LNCaP clone FGC (cell line): ENCODE measurements at places on chromosomes 2 and 18.

DNA sequence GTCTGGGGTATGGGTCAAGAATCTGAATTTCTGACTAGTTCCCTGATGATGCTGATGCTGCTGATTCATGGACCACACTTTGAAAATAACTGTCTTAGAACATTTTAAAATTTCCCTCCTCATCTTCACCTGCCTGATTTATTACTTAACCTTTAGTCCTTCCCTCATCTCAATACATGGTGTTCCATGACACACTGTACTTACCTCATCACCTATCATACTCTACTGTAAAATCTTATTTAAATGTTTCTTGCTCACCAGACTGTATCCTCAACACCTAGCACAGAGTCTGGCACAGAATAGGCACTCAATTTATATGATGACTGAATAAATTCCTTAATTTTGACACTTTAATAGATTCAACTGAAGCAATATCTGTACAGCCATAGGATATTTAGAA is 95.7 kb downstream of the FAM161A start:
- no peak for DNase-seq

DNA sequence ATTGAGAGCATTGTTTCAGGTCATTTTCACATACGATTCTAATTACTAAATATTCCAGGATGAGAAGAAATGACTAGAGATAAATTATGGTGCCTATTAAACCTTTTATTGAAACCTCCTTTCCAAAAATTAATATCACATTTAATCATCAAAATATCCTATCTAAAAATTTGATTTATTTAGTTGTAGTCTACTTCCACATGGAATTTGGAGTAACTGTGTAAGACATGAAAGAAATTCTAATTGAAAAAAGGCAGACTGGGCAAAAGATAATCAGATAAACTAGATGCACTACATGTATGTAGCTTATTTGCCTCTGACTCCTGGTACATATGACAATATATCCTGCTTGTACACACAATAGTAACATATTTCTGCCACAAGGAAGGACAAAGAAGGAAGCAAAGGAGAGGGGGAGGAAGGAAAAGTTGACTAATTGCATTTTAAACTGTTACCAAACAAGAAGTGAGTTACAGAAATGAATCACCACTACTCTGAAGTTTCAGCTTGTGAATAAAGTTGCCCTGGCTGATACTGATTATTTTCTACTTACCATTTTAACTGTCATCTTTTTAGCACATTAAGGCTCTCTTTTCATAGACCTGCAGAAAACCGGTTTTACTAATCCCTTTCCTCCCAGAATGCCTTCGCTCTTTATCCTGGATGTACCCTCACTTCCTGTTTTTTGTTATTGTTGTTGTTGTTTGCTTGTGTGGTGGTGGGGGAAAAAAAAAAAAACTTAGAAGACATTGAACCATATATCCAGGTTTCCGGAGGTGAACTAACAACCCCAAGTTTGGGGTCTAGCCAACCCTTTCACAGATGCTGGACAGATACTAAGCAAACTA is 28.4 kb downstream of the NRXN1 start:
- no peak for DNase-seq

DNA sequence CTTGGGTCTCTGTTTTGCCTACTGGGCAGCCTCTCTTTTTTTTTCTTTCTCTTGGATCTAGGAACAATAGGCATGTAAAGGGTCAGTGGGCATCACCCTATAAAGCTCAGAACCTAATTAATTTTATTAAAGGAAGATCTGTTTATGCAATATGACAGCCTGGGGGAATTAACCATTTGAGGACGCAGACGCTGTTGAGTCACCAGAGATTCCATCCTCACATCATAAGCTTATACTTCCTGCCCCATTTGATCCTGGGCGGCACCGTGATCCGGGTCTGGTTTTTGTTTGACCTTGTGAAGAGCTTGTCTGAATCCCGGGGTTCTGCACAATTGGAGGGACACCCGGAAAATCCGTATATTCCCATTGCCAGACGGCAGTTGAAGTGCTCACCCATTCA is 16.8 kb upstream of the BCL11A start:
- no peak for DNase-seq

DNA sequence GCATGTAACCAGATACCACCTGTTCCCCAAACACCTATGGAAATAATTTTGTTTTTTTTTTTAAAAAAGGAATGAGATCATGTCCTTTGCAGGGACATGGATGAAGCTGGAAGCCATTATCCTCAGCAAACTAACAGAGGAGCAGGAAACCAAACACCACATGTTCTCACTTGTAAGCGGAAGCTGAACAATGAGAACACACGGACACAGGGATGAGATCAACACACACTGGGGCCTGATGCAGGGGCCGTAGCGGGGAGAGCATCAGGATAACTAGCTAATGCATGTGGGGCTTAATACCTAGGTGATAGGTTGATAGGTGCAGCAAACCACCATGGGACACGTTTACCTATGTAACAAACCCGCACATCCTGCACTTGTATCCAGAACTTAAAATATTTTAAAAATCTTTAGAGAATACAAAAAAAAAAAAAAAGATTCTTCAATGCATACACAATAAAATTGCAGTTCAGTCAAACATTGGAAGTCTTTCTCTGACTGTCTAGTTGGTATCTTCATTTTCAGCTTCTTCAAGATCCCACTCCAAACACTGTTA is 11.6 kb upstream of the CASP10 start:
- DNase-seq = no peak

DNA sequence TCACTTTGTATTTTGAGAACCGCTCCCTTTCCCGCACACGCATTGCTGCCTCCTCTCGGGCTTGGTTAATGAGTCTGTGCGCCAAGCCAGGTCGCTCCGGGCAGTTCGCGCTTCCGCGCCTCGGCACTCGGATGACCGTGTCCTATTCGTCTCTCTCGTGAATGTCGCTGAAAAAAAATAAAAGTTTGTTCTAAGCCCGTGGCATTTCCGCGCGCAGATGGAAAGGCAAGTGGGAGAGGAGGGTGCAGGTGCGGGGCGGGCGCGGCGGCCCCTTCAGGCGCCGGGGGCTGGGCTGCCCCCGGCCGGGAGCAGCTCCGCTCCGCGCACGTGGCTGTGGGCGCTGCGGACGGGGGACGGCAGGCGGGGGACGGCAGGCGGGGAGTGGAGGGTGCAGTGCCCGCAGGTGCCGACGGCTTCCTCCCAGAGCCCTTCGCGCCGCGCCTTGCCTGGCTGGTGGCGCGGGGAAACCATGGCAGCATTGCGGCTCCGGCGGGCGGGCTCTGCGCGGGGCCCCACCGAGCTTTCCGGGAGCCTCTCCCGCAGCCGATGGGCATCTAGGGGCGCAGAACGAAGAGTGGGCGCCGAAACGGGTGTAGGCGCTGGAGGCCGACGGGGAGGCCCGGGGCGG is 159.6 kb upstream of the SIX2 start:
- no peak for DNase-seq

- no peak for DNase-seq
Measured at GRCh38 chr2:167186465-167186864, 298.2 kb downstream of the XIRP2 start.

- no peak for DNase-seq
Measured at GRCh38 chr2:212357606-212358005, 181.0 kb downstream of the ERBB4 start.

DNA sequence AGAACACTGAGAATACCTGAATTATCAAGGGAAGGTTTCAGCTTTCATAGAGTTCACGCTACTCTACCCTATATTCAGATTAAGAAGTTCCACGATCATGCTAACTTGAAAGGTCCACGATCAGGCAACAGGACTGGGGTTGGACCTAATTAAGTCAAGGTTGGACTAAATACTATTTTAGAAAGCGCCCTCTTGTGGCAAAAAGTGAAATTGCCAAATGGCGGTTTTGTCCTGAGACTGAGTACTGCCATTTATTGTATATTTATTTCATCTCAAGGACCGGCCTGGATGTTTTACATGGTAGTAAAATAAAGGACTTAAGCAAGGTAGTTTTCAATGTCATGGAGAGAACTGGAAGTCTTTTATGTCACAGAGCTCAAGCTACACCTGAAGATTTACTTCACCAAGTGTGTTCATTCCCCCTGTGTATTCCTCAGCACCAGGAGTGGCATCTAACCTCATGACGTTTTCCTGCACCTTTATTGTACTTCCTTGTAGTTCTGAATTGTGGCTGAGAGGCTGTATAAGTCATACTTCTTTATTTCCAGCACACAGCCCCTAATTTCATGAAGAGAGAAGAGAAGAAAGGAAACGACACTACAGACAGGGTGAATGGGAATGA is 56.8 kb downstream of the SRD5A2 start:
- DNase-seq = no peak

- DNase-seq = no peak
Measured at GRCh38 chr18:41939326-41939725, 15.7 kb upstream of the PIK3C3 start.

DNA sequence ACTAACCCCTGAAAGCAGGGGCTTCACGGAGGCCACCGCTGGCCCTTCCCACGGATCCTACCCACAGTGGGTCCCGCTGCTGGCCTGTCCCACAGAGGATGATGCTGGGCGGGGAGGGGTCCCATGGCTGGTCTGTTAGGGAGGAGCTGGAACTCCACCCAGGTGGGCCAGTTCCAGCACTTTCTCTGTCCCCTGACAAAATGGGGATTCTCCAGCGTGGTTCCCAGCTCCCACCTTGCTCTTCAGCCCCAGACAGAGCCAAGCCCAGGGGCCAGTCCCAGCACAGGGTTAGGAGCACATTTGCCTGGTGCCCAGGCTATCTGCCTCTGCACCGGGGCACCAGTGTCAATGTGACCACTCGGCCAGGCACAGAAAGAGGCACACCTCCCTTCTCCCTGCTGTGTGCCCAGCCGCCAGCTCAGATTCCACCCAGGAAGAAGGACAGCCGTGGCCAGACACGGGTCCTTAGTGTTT is 50.0 kb downstream of the ANKMY1 start:
- no peak for DNase-seq

DNA sequence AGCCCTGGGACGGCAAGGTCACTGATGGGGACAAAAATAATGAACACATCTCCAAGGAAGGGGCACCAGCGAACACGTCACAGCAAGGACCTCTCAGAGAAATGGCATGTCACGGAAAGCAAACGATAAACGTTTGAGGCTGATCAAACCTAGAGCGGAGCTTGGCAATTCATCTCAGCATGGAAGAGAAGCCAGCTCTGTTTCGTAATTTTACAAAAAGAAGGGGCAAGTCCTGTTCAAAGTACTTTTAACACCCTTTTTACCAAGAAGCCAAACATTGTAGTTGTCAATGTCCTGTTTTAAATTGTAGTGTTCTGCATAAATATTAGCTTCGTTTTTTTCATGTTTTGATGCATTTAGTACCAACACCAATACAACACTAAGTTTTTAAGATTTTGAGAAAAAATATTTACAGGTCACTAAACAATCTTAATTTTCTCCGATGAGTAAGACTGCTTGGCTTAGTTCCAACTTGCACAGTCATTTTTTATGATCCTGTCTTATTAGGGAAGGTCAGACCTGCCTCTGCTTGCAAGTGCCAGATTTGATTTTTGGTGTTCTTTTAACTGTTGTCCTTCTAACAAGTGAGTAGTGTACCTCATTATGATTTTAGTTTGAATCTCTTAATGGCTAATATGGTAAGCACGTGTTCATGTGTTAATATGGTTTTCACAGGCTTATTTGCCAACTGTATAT is 818.5 kb upstream of the SALL3 start:
- DNase-seq = no peak

GRCh38 chr2:85277416-85278158 is 50.2 kb downstream of the TGOLN2 start:
- no peak for DNase-seq

DNA sequence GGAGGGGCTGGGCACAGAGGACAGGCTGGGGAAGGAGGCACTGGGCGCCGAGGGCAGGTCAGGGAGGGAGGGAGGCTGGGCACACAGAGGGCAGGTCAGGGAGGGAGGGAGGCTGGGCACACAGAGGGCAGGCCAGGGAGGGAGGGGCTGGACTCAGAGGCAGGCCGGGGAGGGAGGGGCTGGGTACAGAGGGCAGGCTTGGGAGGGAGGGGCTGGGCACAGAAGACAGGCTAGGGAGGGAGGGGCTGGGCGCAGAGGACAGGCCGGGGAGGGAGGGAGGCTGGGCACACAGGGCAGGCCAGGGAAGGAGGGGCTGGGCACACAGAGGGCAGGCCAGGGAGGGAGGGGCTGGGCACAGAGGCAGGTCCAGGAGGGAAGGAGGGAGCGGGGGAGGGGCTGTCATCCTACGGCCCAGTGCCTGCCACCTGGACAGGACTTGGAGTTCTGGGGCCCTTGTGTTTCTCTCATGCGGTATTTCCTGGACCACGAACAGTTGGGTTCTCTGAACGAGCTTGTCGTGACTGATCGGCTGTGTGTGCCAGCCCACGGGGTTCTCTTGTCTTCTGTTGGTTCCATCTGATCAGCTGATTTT is 46.7 kb upstream of the KCNG2 start:
- peak; percentile 75 for DNase-seq

DNA sequence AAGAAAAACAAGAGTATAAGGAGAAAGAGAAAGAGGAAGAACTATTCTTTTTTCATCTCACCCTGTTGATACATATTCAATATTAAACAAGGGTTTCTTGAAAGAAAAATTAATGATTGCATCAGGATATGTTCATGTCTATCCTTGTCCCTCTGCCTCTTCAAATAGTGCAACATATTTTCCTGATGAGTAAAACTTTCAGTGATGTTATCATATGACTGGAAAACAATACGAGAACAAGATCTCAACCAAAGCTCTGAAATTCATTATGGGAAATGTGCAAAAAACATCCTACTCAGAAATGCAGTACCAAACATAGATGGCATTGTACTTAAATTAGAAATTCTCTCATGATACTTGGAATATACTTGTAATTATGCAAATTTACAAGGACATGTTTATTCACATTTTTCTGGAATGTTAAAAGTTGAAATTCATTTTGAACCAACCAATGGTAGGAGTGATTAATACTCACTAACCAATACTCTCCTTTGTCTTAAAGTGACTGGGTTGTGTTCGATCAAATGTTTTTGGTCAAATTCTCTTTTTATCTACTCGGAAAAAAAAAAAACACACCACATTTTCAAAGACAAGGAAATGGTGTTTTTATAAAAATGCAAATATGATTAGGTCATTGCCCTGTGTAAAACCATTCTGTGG is 148.9 kb upstream of the GULP1 start:
- no peak for DNase-seq

- DNase-seq = no peak
Measured at GRCh38 chr2:130744287-130745117, 10.8 kb upstream of the AMER3 start.

GRCh38 chr2:37316181-37316580 is 8.5 kb downstream of the PRKD3 start:
- no peak for DNase-seq
